Activated CD4-positive, CD25-positive, alpha-beta regulatory T cell treated with anti-CD3 and anti-CD28 coated beads, Interleukin-2, amount 50 U/mL, for 72 hours (primary cell): ENCODE measurements at places on chromosomes 7 and 10.

- no peak for DNase-seq
These were observed 40.7 kb upstream of the ANAPC16 start for GRCh38 chr10:72175149-72175548.

DNA sequence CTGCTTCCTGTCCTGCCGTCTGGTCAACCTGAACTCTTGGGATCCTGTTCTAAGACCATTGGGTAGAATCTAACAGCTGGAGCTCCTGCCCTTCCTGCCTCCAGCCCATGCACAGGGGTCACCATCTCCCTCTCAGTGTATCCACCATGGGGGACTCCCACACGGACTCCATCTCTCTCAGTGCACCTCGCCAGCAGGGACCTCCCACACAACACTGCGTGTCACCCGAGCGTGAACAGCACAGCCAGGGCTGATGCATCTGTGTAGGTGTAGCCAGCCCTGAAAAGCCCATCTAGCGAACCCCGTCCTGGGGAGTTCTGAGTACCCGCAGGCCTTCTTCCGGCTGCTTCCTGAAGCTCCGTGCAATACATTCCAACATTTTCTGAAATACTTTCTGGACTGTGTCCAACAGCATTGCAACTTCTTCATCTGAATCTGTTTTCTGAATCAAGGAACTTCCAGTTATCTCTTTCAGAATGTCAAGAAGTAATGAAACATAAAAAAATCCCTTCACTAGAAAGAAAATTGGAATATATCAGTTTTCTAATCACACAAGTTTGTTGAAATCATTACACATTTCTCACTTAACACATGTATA is 52.5 kb downstream of the NCAPG2 start:
- DNase-seq, result no peak

DNA sequence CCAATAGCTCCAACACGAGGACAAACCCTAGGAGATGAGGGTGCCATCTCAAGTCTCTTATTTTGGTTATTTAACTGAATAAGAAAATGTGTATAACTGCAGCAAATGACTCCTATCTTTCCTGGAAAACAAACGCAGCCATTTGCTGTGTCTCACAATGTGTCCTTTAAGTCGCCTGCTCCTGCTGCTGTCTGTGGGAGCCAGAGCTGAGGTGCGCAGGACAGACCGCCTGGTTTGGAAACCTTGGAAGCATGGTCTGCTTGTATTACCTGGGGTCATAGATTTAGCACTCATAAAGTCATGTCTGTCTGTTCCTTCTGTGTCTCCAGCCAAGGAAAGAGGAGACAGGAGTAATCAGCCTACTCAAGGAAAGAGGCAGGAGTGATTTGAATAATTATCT is 760.2 kb downstream of the GRID1 start:
- DNase-seq, result no peak

- DNase-seq, result no peak
These were observed 16.7 kb downstream of the RET start for GRCh38 chr10:43093423-43094076.

DNA sequence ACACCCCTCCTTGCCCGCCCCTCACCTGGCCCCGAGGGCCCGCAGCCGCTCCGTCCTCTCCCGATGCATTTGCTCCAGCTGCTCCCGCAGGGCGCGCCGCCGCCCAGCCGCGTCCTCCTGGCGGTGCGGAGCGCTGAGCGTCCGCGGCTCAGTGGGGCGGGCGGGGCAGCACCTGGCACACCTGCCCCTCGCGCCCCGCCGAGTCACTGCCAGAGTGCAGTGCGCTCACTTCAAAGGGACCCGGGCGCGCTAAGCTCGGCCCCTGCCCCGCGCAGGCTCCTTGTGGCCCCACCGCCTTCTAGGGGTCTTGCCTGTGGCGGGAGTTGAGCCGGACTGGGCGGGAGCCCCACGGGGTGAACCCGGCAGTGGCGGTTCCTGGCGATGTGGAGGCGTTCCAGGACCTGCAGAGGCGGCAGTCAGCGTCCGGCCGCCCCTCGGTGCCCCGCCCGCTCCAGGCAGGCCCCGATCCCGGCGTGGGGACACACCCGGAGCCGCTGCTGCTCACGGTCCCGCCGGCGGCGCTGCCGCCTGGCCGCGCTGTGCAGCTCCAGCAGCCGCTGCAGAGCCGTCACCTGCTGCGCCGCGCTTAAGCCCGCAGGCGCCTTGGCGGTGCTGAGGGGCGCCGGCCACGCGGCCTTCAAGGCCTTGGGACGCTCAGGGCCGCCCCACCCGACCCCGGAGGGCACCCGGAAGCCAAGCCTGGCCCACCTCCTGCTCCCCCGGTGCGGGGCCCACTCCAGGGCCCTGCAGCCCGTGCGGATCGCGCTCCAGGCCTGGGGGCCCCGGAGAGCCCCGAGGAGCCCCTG is 6.7 kb downstream of the ATP6V1F start:
- DNase-seq, result peak; percentile 46

DNA sequence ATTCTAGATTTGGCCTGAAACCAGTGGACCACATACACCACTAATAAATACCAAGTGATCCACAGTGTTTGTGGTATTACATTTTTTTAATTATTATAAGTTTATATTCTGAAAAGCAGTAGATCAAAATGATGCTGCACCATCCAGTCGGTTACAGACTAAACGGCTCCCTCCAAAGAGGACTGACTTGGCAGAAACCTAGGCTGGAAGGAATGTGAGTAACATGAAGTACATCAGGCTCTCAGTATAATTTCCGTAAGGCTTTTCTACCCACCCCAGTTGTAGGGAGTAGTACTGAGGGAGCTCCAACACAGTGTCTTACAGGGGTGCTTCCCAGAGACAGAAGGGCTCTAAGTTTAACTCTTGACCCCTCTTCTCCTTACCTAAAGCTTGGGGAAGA is 119.5 kb downstream of the TRRAP start:
- no peak for DNase-seq

GRCh38 chr7:43306404-43306803 is 194.0 kb downstream of the HECW1 start:
- DNase-seq, result no peak

DNA sequence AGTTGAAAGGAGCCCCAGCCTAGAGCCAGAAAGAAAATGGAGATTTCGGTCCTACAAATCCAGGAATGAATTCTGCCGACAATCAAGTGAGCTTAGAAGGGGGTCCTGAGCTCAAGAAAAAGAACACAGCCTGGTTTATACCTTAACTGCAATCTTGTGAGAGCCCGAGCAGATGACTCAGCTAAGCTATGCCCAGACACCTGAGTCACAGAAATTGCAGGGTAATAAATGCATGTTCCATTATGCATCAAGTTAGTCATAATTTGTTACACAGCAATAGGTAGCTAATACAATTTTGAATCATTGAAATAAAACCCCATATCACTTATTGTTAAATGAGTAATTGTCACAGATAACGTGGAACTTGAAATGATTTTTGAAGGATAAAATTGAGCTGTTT is 111.8 kb upstream of the FOXP2 start:
- DNase-seq, result no peak

DNA sequence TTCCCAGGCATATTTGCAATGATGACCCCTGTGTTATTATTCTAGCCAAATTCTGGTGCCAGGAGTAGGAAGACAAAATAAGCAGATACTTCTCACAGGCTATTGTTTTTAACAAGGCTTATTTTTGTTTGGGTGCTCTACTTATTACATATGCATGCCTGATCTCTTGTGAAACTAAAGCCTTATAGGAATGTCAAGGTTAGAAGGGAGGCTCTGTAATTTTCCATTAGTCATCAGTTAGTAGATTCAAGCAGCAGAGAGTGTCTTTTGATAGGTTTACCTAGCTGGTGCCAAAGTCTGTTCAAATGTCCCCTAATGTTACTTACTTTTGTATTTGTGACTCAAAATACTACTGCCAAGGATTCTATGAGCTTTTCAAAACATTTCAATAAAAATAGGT is 11.7 kb upstream of the TMEM106B start:
- no peak for DNase-seq

GRCh38 chr7:25597946-25598345 is 369.7 kb upstream of the NPVF start:
- DNase-seq, result no peak

GRCh38 chr10:219731-220472 is 84.6 kb downstream of the ZMYND11 start:
- no peak for DNase-seq

- DNase-seq, result no peak
These were observed 243.9 kb downstream of the SNX10 start for GRCh38 chr7:26535483-26536007.

DNA sequence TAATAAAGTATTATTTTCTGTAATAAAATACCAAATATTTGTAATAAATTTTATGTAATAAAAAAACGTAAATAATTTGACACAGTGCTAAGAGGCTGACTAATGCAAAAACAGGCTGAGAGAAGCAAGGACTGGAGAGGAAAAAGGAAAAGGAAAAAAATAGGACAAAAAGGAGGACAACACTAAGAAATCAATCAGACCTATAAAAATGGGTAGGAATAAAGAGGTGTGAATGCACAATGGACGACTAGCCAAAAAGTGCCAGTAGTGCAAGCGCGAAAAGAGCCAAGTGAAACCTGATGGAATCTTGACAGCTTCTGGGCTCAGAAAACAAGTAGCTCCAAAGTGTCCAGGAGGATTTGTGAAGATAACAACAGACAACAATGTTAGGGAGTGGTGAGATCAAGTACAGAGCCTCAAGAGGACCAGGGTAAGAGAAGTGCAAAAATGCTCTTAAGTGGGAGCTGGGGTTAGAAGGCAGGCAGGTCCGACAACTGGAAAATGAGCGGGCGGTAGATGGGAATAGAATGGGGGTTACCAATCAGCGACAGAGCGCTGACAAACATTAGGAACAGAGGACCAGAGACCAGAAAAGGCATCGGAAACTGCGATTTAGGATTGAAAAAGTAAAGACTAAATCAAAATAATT is 1.2 kb downstream of the BRAF start:
- DNase-seq, result no peak

DNA sequence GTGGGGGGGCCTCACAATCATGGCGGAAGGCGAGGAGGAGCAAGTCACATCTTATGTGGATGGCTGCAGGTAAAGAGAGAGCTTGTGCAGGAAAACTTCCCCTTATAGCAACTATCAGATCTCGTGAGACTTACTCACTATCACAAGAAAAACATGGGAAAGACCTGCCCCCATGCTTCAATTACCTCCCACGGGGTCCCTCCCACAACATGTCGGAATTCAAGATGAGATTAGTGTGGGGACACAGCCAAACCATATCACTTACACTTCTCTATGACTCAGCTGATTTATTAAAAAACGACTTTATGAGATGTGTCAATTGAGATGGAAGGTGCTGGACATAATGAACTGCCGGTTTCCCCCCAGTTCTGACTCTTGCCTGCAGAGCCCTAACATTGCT is 23.8 kb upstream of the CHN2 start:
- DNase-seq, result no peak

DNA sequence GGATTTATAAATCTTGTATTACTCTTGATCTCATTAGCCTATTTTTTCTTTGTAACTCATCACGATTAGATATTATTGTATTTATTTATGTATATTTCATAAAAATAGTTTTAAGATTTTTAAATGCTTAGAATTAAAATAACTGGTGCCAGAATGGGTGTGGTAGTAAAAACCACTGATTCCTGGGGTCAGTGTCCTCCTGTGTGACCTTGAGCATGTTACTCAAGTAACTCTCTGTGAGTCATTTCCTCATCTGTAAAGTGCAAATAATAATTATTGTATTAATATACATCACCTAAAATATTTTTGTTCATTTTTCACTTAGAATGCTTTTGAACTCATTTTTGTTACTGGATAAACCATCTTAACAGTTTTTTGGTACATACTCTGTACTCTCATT is 91.3 kb upstream of the TMEM229A start:
- DNase-seq, result no peak

DNA sequence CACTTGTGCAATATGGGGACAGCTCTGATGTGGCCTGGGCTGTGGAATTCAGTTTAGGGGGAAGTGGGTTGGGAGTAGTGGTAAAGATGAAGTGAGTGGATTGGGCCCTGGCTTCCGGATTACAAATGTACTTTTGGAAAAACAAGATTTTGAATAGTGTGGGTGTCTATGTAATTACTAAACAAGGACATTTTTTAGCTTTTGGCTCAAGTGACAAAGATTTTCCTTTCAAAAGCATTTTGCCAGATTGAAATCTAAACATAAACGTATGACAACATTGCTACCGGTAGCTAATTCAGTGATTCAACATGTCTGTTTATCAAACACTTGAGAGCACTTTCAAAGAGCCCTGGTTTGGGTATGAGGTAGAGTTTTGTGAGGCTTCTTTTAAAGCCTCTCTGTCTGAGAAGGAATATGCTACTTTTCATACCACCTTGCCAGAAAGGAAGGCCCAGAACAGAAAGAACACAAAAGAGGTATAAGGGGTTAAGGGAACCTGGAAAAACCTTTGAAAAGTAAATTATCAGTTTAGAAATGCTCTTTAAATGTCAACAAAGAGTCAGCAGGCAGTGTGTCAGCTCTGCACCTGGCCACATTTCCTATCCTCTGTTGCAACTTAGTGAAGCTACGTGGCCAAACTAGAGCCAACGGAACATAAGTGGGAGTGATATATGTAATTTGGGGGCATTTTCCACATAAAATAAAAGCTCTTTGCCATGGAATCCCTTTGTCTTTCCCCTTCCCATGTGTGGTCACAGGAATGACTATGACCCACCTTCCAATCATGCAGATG is 516.1 kb downstream of the NRG3 start:
- no peak for DNase-seq

GRCh38 chr10:3424111-3424851 is 251.7 kb upstream of the PITRM1 start:
- DNase-seq, result no peak

DNA sequence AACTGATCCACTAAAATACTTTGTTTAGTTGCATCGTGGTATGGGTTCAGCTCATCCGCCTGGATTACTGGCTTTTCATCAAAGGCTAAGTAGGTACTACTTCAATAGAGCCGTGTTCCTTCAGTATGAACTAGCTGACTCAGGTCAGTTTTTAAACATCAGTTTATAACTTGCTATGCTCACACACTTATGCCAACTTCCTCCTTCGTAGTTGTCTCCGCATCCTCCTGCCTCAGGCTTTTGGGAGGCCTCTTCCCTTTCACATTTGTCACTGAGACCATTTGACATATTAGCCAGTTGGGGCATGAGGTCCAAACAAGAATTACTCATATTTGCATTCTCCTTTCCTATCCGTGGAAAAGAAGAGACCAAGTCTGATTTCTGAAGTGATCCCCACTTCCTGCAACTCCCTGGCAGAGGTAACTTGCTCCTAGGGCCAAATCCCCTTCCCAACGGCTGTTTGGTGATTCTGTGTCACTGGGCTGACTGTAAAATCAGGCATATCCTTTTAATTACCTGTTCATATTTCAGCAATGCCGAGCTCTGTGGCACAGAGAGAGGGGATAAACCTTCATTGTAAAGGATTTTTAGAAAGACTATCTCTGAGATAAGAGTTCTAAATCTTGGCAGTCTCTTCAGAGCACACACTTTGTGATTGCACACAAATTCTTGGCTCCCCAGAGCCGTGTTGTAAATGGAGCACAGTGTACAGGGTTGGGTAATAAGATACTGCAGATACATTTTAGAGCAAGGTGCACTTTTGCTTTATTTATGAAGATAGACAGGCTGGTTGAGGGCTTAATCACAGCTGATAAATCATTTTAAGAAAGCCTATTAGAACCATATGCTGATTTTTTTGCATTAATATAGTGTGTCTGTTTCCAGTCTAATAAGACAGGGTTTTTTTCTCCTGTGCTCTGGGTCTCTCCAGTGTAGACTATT is 108.0 kb downstream of the CREB5 start:
- no peak for DNase-seq

- DNase-seq, result no peak
These were observed 50.9 kb downstream of the CPXM2 start for GRCh38 chr10:123840714-123841113.
